Activated naive CD4-positive, alpha-beta T cell (primary cell): ENCODE measurements at places on chromosomes 2 and 18.

DNA sequence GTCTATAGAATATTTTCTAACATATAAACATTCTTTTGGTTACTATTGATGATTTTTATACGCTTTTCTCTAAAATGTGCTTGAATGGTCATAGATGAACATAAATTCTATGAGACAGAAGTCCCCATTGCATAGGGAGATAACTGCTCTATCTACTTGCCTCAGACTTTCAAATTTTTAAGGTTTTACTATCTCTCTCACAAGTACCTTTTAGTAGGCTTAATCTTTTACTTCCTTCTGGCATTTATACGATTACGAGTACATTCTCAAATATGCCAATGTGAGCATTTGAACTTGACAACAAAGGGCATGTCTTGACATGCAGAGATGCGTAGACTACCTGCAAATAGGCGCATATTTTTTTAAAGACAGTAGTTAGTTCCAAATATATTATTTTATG is 935.9 kb upstream of the LRATD1 start:
- no peak for DNase-seq

- no peak for DNase-seq
Measured at GRCh38 chr2:49860170-49860569, 705.9 kb upstream of the FSHR start.

- DNase-seq: no peak
Measured at GRCh38 chr2:239870276-239870675, 154.9 kb downstream of the NDUFA10 start.

DNA sequence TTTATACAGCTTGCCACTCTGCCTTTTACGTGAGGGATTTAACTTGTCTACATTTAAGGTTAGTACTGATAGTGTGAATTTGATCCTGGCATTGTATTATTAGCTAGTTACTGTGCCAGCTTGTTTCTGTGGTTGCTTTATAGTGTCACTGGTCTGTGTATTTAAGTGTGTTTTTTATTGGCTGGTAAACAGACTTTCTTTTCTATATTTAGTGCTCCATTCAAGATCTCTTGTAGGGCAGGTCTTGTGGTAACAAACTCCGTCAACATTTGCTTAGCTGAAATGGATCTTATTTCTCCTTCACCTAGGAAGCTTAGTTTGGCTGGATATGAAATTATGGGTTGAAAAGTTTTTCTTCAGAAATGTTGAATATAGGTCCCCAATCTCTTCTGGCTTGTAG is 1971.0 kb upstream of the LRRTM1 start:
- DNase-seq: no peak

- no peak for DNase-seq
Measured at GRCh38 chr2:168730344-168730743, 72.1 kb upstream of the NOSTRIN start.

GRCh38 chr2:132581991-132582738 is 87.8 kb downstream of the LYPD1 start:
- no peak for DNase-seq

DNA sequence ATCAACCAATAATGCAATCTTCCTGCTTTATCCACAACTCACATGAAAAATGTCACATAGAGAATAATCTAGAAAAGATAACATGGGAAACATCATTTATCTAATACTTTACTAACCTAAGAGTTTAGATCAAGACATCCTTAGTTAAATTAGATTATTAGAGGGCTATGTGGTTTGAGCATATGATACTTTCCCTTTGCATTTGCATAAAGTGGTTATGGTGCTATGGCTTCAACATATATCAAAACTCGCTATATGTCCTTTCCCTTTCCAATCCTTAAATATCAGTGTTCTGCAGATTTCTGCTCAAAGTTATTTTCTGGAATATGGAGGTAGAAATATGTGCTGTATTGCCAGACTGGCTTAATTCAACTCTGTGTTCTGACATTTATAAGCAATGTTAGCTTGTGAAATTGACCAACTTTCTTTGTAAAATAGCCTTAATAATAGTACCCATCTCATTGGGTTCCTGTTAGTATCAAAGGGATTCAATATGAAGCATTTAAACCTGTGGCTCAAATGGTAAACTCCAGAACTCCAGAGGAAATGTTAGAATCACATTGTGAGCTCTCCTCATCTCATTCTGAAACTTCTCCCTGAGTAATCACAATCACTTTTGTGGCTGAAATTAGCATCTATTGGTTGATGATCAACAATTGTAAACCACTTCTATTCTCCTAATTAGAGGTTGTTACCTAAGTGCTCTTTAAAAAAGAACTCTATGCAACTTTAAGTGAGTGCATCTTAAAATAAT is 1089.9 kb upstream of the SLC39A10 start:
- DNase-seq: no peak

DNA sequence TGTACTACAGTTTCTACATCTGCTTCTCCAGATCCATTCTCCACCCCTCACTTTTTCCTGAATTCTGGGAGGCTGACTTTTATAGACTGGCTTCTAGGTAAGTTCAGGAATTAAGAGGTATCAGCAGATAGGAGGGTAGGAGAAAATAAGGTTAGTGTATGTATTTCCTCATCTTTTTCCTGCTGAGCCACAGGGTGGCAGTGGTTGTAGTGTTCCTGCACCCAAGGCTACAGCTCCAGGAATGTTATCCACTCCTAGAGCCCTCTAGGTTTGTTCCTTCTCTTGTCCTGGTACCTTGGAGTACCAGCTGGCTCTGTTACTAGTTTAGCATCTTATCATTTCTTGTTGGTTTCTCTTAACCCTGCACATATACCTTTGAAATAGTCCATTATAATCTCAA is 40.7 kb upstream of the C2orf66 start:
- no peak for DNase-seq

GRCh38 chr18:4455113-4455811 is at the start of gene DLGAP1:
DLGAP1 (minus strand) TSS chr18:4455307.
- DNase-seq: no peak

- no peak for DNase-seq
Measured at GRCh38 chr2:47321411-47322031, 81.4 kb upstream of the MSH2 start.

GRCh38 chr2:113127646-113128570 is 510 bp downstream of the IL1RN start:
- no peak for DNase-seq

- no peak for DNase-seq
Measured at GRCh38 chr18:61841706-61842105, 51.1 kb downstream of the RNF152 start.

GRCh38 chr2:143974262-143974661 is 545.7 kb downstream of the ZEB2 start:
- DNase-seq: no peak

- no peak for DNase-seq
Measured at GRCh38 chr2:121408641-121409040, 122.0 kb upstream of the RNU4ATAC start.

GRCh38 chr2:9428965-9429577 is 5.6 kb downstream of the CPSF3 start:
- DNase-seq: no peak

DNA sequence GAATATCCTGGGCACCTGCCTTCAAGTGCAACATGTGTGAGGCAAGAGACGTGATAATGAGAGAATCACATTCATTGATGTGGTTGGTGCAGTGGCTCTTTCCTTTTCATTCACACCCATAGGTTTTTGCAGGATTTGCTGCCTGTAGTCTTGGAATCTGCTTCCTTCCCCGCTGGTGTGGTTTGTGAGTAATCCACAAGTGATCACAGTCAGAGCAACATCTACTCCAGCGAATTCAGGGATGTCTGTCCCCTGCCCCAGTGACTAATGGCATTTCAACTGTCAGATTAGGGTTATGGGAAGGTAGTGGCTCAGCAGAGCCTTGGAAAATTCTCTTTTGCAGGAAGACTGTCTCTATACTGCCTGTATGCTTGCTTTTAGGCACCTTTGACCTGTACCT is 225.5 kb upstream of the RBMS1 start:
- DNase-seq: no peak

DNA sequence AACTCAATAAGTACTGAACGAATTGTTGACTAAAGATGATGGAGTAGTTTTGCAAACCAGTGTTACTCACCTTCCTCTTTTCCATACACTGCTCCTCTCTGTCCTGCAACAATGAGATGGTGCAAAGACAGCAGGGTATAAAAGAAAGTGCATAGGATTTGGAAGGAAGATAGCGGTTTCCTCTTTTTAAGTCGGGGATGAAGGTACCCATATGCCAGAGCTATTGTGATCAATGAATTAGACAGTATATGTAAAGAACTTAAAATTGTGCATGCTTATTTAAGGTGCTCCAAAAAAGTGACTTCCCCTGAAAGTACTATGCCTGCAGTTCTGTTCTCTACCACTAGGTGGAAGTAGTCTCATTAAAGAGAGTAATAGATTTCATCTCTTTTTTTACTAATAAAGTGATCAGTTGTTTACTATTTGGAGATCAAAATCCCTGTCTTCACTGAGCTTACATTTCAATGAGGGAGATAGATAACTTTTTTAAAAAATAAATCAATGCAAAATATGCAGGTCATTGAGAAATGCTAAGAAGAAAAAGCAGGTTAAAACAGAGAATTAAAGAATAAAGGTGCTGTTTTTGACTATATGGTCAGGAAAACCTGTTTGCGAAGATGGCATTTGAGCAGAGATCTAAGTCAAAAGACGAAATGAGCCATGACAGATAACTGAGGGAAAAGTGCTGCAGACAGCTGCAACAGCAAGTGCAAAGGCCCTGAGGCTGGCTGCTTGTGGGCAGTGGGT is 339.7 kb upstream of the SLC14A2 start:
- DNase-seq: no peak

DNA sequence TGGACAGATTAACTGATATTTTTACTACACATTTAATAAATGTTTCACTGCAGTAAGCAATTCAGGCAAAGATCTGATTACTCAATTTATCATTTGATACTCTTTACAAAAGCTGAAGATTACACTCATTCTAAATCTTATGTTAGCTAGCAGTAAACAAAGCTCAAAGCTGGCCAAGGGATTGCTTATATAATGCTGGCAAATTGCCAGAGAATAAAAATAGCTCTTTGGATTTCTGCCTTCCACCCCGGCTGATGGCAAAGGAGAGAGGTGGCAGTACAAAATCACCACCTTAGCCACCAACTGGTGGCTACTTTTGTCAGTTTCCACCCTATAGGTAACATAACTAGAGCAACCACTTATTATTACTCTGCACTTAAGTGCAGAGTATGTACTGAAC is 320.5 kb downstream of the FSIP2 start:
- DNase-seq: no peak
